A172 (cell line): ENCODE measurements at places on chromosomes 12 and 14.

DNA sequence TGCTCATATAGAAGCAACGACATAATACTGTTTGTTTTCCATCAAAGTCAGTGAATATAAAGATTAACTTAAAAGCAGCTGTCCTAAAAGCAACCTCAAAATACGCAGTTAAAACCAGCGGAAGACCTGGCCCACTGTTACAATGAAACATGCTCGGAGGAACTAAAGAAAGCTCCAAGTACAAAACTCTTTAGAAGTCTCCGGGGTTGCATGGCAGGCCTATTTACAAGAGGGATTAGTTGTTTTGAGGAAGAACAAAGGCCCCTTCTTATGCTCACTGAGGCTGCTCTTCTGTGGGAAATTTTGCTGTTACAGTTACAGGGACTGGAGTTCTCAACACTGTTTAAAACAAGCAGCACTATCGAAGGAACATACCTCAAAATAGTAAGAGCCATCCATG lies 75.9 kb upstream of the C12orf71 start:
- no peak for DNase-seq

DNA sequence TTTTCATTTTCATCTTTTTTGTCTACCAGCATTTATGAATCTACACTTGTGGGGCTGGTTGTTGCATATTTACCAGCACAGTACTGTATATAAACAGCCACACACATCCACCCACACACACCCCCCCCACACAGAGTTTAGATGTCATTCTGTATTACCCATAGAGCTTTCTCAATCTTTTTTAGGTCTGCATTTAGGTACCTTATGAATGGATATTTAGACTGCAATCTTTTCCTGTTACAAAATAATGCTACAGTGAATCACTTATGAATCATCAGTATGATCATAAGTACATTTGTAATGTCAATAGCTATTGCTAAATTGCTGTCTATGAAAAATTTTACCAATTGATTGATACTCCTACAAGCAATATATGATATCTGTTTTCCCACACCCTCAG lies 67.3 kb upstream of the STK38L start:
- no peak for DNase-seq

GRCh38 chr12:57772429-57773322 lies at the start of gene EEF1AKMT3:
Gene EEF1AKMT3, plus strand, starts transcription at chr12:57772614. Its CDS starts 111 bp downstream, at chr12:57772725.
- no peak for DNase-seq

DNA sequence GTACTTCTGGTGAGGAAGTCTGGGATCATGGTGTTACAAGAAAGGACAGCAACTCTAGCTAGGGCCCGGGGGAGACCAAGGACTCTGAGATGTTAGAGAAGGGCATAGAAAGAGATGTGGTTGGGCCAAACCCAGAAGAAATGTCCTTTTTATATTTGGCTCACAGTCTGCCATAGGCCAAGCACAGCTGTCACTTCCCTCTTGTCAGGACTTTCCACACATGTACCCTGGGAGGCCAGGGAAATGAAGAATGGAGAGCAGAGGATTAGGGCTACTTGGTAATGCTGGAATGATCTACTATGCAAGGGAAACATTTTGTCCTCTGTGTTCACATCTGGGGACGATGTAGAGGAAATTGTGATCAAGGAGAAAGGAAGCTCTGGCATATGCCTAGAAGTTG lies 9.2 kb downstream of the MYO1A start:
- no peak for DNase-seq

DNA sequence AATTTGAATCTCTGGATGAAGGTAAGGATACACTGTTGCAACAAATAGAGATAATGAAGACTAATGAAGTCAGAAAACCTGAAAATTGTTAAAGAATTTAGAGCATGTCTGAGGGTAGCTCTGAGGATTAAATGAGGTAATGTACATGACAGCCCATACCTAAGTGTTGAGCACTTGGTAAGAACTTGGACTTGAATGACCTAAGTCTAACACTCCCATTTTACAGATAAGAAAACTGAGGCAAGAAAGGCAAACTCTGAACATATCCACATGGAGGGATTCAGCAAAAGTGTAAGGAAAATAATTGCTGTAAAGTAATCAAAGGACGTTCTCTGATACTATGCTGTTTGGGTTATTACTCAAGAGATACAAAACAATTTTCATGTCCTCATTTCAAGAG lies 29.0 kb downstream of the PTPRB start:
- no peak for DNase-seq

DNA sequence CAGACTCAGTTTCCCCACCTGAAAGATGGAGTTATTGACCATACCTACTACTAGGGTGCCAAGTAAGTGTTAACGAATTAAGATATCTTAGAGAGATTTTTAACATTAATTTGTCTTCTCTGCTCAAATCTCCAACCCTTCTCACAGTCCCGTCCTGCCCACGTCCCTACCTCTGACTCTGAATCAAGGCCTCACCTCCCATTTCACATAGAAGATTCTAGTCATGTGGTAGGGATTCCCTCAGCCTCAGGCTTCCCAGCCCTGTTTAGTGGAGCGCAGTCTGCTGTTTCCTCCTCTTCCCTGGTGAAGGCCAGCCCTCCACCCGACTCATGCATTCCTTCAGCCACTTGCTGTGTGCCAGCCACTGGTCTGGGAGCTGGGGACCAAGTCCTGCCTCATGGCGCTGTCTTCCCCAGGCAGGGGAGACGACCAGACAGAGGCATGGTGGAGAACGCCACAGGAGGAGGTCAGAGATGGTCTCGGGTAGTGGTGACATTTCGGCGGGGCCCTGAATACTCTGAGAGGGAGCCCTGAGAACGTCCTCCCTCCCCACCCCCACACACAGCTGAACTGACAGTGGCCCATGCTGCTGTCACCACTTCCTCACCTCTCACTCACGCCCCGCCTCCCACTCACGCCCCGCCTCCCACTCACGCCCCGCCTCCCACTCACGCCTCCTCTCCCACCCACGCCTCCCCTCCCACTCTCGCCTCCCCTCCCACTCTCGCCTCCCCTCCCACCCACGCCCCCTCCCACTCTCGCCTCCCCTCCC lies 38.8 kb downstream of the TMEM63C start:
- DNase-seq, result no peak

- DNase-seq, result no peak
Measured at GRCh38 chr14:24093207-24093900, 757 bp upstream of the PCK2 start.

DNA sequence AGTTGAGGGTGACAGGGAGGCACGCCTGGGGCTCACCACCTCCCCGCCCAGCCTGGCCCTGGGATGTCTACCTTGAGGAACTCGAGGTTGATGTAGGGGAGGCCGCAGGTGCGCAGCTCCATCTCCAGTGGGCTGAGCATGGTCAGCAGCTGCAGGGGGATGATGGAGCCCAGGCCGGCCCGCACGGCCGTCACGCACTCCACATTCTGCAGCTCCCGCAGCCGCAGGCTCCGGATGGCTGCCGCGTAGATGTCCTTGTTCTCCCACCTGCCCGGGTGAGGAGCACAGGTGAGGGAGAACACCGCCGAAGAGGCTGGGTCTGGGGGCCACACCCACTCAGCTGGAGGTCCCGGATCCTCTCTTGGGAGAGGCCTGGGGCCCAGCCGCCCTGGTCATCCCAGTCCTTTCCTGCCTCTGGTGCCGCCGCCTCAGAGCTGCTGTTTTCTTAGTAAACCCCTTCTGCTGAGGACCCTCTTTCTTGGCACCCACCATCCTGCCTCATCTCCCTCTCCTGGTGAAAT lies 38.2 kb downstream of the TRAFD1 start:
- DNase-seq, result no peak

GRCh38 chr14:92684801-92685560 lies 63.4 kb downstream of the LGMN start:
- no peak for DNase-seq

- DNase-seq, result no peak
Measured at GRCh38 chr12:100716945-100717732, 77.4 kb upstream of the ANO4 start.

GRCh38 chr12:3944620-3945019 lies 71.4 kb upstream of the PARP11 start:
- DNase-seq, result no peak

DNA sequence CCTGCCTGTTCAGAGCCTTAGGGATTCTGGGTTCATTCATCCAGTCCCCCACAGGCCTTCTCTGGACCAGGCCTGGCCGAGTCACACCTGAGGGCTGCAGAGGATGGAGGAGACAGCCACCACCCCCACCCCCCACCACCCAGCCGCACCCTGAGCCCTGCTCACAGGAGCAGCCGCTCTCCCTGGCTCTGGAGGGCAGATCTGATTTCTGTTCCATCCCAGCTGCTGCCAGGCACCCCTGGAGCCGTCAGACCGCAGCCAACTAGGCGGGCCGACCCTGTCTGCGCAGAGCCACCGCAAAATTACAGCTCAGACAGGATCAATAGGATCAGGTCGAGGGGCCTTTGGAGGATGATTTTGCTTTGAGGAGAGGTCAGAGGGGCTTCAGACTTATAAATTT lies 154.6 kb upstream of the MYL2 start:
- no peak for DNase-seq

- DNase-seq, result no peak
Measured at GRCh38 chr12:101927999-101928398, 50.6 kb downstream of the DRAM1 start.

DNA sequence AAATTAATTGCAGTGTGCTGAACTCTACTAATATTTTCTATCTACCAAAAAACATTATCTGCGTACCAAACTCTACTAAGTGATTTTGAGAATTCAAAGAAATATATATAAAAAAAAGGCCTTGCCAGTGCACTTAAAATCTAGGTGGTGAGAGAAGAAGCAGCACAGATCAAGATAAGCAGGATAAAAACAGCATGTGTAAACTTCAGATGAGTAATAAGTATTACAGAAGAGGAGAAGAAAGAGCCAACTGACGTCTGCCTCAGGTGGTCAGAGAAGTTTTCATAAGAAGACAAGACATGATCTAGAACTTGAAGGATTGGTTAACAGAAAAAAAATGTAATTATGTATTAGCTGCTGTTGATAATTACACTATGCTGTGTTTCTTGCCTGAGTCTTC lies 166.4 kb downstream of the DUSP6 start:
- no peak for DNase-seq

GRCh38 chr14:61839507-61839906 lies 77.3 kb downstream of the SNAPC1 start:
- DNase-seq, result no peak

GRCh38 chr14:89327771-89328212 lies 89.2 kb downstream of the FOXN3 start:
- no peak for DNase-seq

DNA sequence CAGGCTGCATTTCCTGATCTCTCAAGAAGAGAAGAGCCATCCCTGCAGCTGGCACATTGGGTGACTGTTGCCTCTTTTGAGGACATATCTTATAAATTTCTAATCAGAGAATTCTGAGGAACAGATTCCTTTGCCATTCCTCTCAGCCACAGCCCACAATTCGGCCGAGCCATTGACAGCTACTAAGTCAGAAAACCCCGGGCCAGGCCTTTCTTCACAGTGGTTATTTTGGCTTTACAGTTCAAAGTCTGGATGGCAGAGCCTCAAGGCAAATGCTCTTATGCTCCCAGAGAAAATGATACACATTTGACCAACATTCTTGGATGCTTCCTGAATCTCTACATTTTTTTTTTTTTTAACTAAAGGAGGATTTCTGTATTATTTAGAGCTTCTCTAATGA lies 138.4 kb upstream of the FRMD6 start:
- no peak for DNase-seq

DNA sequence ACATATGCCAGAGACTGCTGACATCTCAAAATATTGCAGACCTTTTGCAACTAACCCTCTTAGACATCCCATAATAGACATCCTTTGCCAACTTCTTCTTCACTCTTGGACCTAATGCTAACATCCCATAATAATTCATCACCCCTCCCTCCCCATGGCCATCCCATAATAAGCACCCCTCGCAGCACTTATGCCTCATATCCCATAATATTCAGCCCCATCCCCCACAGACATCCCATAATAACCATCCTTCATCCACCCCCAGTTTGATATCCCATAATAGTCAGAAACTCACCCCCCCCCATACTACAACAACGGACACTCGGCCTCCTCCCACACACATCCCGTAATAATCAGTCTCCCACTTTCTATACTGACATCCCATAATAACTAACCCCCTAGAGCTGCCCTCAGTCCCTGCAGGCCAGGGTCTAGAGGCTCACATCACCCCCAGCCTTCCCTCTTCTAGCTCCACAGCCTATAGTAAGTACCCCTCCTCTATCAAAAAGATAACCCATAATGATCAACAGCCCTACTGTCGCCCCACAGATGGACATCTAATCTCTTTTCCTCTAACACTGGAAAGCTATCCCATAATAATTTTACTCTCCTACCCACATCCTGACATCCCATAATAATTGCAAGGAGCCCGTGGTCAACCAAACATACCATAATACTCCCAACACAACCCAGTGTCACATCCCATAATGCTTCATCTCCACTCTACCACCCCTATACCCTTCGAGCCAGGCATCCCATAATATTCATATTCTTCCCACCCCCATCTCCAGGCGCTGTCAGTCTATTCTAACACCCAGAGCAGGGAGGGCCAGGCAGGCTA lies 792 bp upstream of the CHD4 start:
- peak; percentile 71 for DNase-seq

DNA sequence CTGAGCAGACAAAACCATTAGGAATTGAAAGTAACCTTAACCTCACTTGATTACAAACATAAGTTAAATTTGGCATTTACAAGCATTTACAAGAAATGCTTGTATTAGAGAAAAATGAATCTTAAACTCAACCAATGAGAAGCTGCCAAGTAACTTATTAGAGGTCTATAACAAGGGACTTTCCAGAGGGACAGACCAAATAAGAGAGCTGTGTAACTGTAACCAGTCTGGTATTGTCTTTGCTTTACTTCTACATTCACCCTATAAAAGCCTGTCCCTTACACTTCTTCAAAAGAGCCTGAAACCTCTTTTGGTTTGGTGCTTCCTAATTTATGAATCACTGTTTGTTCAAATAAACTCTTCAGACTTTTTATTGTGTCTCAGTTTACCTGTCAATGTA lies 450.0 kb upstream of the FAR2 start:
- DNase-seq, result peak; percentile 21

GRCh38 chr12:96571101-96571862 lies 81.9 kb downstream of the CFAP54 start:
- DNase-seq, result peak; percentile 4

DNA sequence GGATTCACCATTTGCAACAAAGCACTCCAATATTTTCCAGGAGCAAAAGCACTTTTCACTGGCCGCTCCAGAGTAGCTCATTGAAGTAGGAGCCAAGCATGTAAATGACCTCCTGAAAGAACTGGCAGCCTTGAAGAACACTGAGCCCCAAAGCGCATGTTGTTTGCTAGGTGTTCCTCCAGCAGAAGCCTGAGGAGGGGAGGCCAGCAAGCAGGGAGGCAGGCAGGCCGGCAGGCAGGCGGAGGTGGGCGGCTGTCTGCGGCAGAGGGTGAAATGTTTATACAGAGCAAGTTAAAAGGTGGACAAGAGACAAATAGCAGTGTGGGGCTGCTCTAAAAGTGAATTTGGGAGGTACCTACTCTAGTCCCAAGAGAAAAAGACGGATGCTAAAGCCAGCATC lies 439.4 kb downstream of the CCDC91 start:
- no peak for DNase-seq

- DNase-seq, result no peak
Measured at GRCh38 chr12:47364261-47364660, 284.5 kb upstream of the AMIGO2 start.

DNA sequence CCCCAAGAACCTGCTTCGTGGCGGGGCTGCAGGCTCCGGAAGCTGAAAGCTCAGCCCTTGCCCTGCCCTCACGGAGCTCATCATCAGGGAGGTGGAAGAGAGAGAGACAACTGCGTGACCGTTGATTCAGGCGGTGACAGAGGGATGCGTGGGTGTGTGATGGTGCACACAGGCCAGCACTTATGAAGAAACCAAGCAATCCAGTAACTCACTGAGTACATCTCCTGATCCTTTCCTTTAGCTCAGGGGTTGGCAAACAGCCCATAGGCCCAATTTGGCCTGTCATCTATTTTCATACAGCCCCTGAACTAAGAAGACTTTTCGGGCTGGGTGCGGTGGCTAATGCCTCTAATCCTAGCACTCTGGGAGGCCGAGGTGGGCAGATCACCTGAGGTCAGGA lies 49.9 kb downstream of the TESC start:
- DNase-seq, result no peak
